NCI-H2107 (cell line): ENCODE measurements at places on chromosomes 16 and 17.

- DNase-seq = no peak
Observed at GRCh38 chr16:84777435-84777834, 42.4 kb upstream of the CRISPLD2 start.

DNA sequence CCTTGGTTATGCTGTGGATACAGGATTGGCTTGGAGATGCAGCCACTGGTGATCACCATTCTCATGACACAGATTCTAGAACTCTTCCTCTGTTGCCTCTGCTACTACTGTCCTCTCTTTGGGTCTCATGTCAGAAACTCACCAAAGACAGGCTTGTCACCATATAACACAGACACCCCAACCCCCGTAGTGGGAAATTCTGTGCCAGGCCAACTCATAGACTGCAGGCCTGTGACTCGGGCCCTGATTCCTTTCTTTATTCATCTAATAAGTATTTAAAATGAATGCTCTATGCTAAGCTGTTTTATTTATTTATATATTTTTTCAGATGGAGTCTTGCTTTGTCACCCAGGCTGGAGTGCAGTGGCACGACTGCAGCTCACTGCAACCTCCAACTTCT, 9.5 kb downstream of the CYB5D2 start:
- no peak for DNase-seq

DNA sequence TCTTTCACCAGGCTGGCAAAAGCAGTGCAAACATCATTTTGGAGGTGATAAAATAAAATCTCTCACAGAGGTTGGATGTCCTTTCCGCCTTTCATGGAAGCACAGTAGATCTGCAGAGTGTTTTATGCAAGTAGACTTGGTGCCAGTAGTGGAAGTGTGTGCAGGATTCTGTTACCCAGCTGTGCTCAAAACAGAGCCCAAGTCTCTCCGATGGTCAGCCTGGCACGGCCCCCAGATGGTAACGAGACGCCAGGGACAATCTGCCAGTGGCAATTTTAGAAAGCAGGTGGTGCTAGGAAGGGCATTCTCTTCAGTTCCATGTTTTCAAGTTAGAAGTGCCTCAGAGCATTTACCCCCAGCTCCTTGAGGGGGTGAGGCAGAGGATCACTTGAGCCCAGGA, 1.5 kb upstream of the MTHFSD start:
- DNase-seq = no peak

GRCh38 chr16:2288726-2289125, 20.8 kb upstream of the RNPS1 start:
- DNase-seq = no peak

DNA sequence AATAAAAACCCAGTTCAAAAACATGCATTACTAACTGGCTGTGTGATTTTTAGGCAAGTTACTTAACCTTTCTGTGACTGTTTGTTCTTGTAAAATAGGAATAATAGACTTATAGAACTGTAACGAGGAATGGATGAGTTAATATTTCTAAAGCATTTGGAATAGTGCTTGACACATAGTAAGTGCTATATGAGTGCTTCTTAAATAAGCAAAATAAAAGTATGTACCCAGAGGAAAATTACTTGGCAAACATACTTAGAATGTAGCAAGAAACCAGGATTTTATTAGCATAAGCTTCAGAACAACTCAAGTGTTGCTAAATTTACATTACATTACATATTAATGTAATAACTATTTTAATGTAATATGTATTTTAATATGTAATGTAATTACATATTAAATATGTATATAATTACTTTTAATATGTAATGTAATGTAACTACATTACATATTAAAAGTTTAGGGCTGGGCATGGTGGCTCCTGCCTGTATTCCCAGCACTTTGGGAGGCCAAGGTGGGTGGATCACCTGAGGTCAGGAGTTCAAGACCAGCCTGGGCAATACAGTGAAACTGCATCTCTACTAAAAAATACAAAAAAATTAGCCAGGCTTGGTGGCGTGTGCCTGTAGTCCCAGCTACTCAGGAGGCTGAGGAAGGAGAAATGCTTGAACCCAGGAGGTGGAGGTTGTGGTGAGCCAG, 14.2 kb downstream of the NFAT5 start:
- no peak for DNase-seq

GRCh38 chr17:67944035-67944434, 52.2 kb downstream of the C17orf58 start:
- DNase-seq = no peak

DNA sequence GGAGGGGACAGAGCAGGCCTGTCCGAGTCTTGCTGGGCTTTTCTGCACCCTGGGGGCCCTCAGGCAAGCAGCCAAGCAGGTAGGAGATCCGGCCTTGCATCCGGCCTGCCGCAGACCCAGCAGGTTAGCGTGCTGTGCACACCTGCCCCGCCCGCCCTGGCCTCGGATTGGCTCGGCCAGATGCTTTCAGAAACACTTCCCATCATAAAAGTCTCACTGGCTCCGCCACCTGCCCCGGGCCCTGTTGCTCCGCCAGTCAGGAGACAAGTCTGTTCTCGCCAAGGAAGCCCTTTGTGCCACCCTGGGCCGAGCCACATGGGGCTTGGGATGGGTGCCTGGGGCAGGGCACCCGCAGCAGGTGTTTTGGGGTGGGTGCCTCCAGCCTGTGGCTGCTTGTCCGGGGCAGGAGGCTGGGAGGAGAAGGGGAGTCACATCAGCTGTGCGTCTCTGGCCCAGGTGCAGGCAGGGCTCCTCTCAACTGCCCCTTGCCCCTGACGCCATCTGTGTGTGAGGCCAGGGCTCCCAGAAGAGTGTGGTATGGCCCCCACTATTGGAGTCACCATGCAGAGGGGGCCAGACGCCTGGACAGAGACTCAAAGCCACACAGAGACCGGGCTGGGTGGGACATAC, 228.2 kb upstream of the GSE1 start:
- peak; percentile 83 for DNase-seq
